ENCODE measurements at places on chromosomes 1 and 21. TPM values are rescaled to one million over a fixed set of nuclear protein-coding genes. Genes with fewer than 3 reads are reported as not detected.

CDC42SE1 gene
- 111 TPM for total RNA-seq

ERO1B gene
- total RNA-seq = 1.0 TPM

OR2T11 gene
- not detected for total RNA-seq

KCNK2 gene
- total RNA-seq = 5.0 TPM

FNDC5 gene
- 28.7 TPM for total RNA-seq

FCRL2 gene
- not detected for total RNA-seq

CD2 gene
- not detected for total RNA-seq

GRCh38 chr1:241460098-241460873 lies 59.3 kb downstream of the FH start:
- H3K27me3 ChIP-seq = no peaks in the 10 kb centered on the region
- no peak overlapping the region for H3K4me3 ChIP-seq
- no peaks in the 10 kb centered on the region for H3K36me3 ChIP-seq
- no peak overlapping the region for H3K27ac ChIP-seq

DNA sequence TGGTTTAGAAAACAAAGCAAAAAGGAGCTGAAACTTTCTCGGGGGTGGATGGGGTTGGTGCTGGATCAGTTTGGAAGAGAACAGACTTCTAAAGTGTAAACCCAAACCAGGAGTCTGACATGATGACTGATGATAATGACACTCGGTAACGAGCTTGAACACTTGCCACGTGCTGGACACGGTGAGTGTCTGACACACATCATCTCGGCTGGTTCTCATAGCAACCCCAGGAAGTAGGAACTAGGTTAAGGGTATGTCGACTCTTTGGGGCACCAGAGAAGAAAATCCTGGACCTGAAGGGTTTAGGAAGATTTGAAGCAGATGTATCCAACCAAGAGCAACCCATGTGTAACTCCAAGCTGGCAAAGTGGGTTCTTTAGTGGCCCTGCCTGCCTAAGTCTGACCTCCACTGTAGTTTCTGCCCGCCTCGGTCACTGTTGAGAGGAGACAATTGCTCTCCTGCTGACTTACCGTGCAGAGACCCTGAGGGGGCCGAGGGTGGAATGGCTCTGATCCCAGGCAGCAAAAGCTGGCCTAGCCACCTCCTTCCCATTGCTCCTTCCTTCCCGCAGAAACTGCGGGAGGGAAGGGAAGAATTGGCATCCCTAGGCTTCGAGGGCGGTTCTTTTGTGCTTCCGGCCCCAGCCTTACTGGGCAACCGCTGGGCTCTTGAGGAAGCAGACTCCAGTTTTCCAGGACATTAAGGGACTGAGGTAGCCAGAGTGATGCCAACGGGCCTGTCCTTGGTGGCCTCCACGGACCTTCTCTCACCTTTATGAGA lies 156.0 kb downstream of the TOMM20 start:
- H3K4me1 ChIP-seq = peaks cover 68% of the 10 kb centered on the region
- DNase-seq = no peak
- H3K27ac ChIP-seq = no peak overlapping the region
- H3K27me3 ChIP-seq = no peaks in the 10 kb centered on the region

DNA sequence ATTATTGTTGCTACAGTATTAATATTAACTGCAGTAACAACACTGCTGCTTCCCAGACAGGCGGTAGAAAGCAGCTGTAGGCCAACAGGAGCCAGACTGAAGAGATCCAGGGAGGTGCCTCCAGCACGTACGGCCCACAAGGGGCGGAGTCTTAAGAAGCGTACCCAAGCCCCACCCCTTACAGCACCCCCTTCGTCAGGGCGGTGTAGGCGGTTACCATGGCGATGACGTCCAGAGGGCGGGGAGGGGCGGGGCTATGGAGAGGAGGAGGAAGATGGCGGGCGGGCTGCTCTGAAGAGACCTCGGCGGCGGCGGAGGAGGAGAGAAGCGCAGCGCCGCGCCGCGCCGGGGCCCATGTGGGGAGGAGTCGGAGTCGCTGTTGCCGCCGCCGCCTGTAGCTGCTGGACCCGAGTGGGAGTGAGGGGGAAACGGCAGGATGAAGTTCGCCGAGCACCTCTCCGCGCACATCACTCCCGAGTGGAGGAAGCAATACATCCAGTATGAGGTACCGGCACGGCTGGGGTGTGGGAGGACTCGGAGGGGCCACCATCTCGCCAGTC lies at the start of gene XPR1:
Gene XPR1 (plus strand): TSS at position 257 of the 560 bp plus-strand sequence. CDS start 180 bp downstream, at position 437.
- peak within 1 kb of the TSS; percentile 55 for H3K27ac ChIP-seq
- H3K4me1 ChIP-seq = peaks cover 13% of the 10 kb centered on the region
- H3K36me3 ChIP-seq = no peaks in the 10 kb centered on the region
- DNase-seq = peak; percentile 88
- H3K4me3 ChIP-seq = peak within 1 kb of the TSS; percentile 94

GRCh38 chr1:189654906-189655305 lies 822.8 kb downstream of the BRINP3 start:
- H3K36me3 ChIP-seq = no peaks in the 10 kb centered on the region
- DNase-seq = no peak
- H3K27me3 ChIP-seq = no peaks in the 10 kb centered on the region
- peaks cover 40% of the 10 kb centered on the region for H3K4me1 ChIP-seq
- no peak overlapping the region for H3K27ac ChIP-seq

DNA sequence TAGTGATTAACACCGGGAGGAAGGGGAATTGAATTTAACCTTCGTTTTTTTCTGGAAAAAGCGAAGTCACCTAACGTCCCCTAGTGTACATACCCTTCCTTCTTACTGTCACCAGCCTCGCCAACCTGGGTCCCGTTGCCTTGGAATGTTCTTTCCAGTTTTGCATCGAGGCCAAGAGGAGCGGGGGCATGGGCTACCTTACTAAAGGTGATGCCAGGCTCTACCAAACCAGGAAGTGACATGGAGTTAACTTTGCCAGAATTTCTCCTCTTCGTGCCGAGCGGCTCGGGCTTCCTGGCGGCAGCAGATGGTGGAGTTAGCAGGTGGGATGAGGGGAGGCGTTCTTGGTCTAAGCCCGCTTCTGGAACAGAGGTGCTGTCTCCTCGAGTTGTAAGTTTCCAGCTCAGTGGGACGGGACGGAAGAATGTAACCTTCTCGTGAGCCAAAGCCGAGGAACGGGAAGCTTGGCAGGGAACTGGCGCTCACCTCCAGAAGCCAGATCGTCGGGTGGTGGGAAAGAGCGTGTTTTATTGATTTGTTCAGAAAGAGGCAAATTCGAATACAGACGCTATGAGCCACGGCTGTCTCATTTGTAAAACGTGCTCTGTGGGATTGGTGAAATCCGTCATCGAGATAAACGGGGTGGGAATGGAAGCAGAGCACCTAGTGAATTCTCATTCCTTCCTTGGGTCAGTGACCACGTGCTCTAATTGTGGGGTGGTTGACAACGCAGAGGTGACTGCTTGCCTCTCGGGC lies 486 bp downstream of the NIPAL3 start:
- peaks cover 11% of the 10 kb centered on the region for H3K27me3 ChIP-seq
- no peak for DNase-seq
- H3K27ac ChIP-seq = no peak overlapping the region
- H3K36me3 ChIP-seq = no peaks in the 10 kb centered on the region
- H3K4me3 ChIP-seq = peak overlapping the region; percentile 93

DNA sequence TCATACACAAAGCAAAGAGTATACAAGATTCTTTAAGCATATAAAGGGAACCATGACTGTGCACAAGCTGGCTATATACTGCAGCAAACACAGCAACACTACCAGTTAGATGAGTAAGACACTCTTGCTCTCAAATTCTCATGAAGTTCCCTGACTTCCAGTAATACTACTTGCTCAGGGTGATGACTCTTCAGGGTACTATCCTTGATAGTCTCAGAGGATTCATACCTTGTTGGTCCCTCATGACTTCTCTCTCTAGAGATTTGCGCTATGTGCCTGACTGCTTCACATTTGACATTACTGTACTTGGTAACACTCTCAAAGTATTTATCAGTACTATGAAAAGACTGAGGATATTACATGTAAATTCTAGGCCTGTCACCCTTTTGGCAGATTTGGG lies 159.8 kb upstream of the ZRANB2 start:
- no peaks in the 10 kb centered on the region for H3K36me3 ChIP-seq
- no peak overlapping the region for H3K4me3 ChIP-seq
- no peak for DNase-seq
- no peaks in the 10 kb centered on the region for H3K27me3 ChIP-seq
- H3K4me1 ChIP-seq = no peaks in the 10 kb centered on the region

DNA sequence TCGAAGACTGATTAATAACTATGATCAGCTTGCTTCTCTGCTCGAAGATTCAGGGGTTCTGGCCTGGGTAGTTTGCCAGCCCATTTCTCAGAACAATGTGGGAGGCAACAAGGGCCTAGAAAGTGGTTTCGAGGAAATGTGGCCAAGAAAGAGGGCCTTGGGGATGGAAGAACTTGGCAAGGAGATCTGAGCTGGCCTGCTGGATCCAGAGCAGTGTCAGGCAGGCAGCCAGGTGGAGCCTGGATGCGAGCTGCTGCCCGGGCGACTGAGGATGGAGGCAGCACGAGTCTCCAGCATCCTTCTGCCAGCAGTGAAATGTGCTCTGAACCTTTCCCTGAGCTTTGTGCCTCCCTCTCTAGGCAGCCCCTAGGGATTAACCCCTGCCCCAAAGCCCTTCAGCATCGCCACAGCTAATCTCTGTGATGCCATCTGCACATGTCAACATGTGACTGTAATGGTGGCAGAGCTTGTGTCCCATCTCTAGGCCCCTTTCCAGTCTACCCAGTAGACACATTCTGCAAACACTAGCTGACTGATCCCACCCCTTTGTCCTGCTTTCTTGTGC lies 61.0 kb upstream of the NEK2 start:
- H3K36me3 ChIP-seq = no peaks in the 10 kb centered on the region
- no peak overlapping the region for H3K27ac ChIP-seq
- peak overlapping the region; percentile 23 for H3K4me3 ChIP-seq
- H3K4me1 ChIP-seq = peaks cover 33% of the 10 kb centered on the region
- no peak for DNase-seq

DNA sequence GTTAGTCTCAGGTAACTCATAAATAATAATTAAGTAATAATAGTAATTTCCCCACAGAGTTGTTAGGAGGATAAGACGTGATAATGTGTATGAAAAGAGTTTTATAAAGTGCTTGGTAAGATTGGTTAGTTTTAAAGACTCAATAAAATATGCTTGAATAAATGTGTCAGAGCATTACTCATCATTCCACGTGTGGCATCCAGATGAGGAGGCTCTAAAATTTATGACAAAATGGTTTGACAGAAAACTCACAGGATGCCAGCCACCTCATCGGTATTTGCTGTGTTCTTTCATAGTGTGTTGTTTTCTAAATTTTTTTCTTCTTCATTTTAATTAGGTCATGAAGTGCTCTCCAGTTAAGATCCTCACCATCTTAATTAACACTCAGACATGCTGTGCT lies 19.1 kb upstream of the SPAG17 start:
- H3K27ac ChIP-seq = no peak overlapping the region
- H3K27me3 ChIP-seq = no peaks in the 10 kb centered on the region
- DNase-seq = no peak
- H3K36me3 ChIP-seq = no peaks in the 10 kb centered on the region

DNA sequence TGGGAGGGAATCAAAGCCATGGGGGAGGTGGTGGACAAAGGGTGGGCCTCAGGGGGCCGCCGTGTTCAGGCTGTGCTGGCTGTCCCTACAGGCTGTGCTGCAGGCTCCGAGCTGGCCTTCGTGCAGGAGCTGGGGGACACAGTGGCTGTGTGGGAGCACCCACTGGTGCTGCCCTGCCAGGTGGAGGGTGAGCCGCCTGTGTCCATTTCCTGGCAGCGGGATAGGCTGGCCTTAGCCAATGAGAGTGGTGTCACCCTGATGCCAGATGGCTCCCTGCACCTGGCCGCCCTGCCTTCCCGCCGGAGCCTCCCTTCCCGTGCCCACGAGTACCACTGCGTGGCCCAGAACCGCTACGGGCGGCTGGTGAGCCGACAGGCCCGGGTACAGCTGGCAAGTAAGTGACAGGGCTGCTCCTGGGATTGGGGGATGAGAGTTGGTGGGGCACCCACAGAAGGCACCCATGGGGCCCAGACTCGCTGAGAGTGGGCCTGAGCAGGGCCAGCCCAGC lies 20.2 kb downstream of the SLC27A3 start:
- H3K27ac ChIP-seq = peak overlapping the region; percentile 95
- peaks cover 4% of the 10 kb centered on the region for H3K27me3 ChIP-seq
- peaks cover 4% of the 10 kb centered on the region for H3K36me3 ChIP-seq
- H3K4me3 ChIP-seq = peak overlapping the region; percentile 90
- DNase-seq = no peak

DNA sequence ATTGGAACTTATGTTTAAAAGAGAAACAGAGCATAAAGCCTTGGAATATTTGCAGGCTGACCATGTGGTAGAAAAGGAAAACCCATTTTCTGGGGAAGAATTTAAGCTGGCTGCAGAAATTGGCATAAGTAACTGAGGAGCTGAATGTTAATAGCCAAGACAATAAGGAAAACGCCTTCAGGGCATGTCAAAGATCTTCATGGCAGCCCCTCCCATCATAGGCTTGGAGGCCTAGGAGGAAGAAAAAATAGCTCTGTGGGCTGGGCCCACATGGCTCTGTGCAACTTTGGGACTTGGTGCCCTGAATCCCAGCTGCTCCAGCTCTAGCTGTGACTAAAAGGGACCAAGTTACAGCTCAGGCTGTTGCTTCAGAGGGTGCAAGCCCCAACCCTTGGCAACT lies 51.5 kb downstream of the CTH start:
- H3K36me3 ChIP-seq = no peaks in the 10 kb centered on the region
- DNase-seq = no peak
- peak overlapping the region; percentile 20 for H3K4me3 ChIP-seq
- no peaks in the 10 kb centered on the region for H3K27me3 ChIP-seq

GRCh38 chr1:61953076-61953789 lies 211.0 kb downstream of the PATJ start:
- no peak overlapping the region for H3K27ac ChIP-seq
- DNase-seq = no peak
- no peaks in the 10 kb centered on the region for H3K27me3 ChIP-seq
- H3K4me1 ChIP-seq = peaks cover 27% of the 10 kb centered on the region

DNA sequence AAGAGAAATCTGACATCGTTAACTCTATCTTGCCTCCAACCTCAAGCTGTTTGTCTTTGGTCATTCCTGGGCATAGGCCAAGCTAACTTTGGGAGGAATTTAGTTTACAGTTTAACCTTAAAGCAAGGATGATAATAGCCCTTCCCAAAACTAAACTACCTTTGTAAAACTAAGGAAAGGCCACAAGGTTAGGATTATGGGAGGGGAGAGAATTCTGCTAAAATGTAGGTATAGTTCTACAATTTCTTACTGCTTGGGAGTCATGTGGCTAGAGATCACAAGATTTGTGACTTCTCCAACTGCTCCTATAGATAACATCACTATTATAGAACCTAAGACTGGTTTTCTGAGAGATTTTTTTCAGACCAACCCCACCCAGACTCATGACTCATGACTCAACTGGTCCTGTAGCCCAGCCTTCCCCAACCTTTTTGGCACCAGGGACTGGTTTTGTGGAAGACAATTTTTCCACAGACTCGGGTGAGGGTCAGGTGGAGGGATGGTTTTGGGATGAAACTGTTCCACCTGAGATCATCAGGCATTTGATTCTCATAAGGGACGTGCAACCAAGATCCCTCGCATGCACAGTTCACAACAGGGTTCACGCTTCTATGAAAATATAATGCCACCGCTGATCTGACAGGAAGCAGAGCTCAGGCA lies 70.7 kb upstream of the MUTYH start:
- H3K4me3 ChIP-seq = no peak overlapping the region
- H3K36me3 ChIP-seq = no peaks in the 10 kb centered on the region
- peaks cover 3% of the 10 kb centered on the region for H3K4me1 ChIP-seq
- no peaks in the 10 kb centered on the region for H3K27me3 ChIP-seq
